ENCODE measurements at places on chromosomes 2 and 18. TPM values are rescaled to one million over a fixed set of nuclear protein-coding genes. Genes with fewer than 3 reads are reported as not detected.

DNA sequence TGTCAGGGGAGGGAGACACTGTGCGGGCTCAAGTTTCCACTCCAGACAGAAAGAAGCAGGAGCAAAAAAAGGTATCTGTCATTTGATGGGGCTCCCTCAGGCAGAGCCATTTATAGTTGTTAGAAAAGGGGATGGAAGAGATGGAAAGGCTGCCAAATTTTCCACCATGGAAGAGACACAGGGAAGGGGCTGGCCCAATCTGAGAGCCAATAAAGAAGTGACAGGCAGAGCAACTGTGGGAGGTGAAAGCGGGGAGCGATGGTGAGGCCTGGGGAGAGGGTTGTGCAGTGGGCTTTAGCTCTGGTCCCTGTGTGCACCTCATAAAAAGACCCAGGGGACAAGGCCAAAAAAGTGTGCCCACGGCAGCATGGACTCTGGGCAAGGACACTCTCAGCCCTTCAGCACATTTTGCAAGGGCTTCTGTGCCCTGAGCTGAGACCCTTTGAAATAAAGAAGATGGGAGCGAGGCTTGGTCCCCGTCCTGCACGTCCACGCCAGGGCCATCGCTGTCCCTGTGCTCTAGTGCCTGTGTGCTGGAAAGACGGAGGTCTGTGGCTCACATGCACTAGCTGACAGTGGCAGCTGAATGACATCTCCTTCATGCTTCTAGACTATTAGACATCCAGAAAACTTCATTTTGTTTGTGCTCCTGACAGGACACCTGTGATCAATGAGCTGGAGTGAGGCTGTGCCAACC lies 456.7 kb upstream of the HS6ST1 start:
- DNase-seq: no peak

DNA sequence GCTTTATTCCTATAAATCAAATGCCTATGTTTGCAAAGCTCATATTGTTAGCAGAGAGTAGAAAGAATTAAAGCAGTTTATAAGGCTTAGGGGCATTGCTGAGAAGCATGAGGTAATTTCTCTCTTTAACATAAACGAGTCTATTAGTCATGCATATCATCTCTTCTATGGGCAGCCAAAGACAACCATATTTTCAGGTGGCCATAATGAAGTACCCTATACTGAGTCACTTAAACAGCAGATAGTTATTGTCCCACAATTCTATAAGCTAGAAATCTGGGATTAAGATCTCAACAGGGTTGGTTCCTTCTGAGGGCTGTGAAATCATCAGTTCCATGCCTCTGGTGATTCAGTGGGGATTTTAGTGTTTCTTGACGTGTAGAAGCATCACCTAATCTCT lies 277.5 kb downstream of the NR4A2 start:
- no peak for DNase-seq

GRCh38 chr2:102473020-102473419 lies at the start of gene SLC9A4:
Gene SLC9A4, plus strand, starts transcription at chr2:102473226. Its CDS starts 534 bp downstream, at chr2:102473760.
- DNase-seq: no peak

DNA sequence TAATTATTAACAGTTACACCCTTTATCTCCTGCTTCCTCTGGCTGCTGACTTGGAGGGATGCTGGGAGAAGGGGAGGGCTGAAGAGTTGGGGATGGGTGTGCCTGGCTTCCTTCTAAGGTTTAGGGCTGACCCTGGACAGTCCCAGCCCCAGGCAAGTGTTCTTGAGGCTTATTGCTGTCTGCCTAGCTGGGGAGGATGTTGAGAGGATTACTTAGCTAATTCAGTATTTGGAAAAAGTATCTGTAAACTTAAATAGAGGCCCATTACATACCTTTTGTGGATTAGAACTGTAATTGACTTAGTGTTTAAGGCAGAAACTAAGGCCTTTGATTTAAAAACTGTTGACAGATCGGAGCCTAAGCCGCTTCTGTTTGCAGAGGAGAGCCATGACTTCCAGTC lies 67.6 kb downstream of the AGAP1 start:
- DNase-seq: no peak

GRCh38 chr2:127024769-127025358 lies 82.1 kb downstream of the BIN1 start:
- peak; percentile 76 for DNase-seq

DNA sequence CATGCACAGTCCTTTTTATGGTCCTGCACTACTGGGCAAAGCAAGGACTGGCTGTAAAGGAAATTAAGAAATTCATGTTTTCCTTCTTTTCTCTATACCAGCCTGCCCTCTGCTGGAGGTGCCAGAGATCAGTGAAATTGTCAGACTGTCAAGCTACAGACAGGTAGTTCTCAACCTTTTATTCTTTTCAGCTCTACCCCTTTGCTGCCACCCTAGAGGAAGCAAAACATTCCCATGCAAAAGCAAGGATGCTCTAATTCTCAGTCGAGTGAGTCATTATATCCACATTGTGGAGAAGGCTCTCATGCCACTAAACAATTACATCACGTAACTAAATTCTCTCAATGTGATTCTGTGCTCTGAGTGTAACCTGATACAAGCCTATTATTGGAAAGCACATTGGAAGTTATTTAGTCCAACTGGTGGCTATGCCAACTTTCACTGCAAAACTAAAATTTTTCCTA lies 25.0 kb upstream of the RAPGEF4 start:
- DNase-seq: no peak

- no peak for DNase-seq
Observed at GRCh38 chr2:64462940-64463700, 9.2 kb downstream of the LGALSL start.

DNA sequence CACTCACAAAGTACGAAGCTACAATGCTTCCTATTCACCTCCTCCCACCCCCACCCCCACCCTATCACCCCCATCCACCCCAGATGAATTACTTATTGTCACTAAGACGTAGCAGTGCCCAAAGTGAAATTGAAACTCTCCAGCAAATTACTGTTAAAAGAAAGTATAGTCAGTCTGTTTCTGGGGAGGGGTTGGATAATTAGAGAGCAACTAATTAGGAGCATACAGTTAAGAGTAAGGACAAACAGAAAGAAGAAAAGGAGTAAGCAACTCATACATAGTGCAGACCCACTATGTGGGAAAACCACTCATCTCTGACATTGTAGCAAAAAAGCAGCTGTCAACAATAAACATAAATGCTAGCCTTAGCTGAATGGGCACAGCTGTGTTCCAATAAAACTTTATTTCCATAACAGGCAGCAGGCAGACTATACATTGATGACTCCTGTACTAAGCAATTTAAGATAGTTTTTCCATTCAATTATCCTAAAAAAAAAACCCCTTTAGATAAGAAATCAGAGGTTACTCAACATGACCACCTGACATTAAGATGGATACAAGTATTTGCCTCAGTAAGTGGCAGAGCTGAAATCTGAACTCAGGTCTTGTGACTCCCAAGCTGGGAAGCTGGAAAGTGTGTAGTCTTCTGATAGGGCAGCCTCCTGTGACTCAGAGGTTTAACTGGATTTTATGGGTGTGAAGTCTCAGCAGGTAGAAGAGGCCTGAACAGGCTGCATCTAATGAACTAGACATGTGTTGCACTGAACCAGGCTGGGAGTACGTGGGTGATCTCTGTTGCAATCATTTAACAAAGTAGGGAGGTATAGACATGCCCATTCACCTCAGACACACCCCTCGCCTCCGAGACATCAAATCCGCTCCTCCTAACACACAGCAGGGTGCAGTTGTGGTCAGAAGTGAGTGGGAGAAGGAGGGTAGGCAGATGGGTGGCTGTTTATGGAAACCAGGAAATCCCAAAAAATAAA lies 171.8 kb upstream of the KLF7 start:
- DNase-seq: no peak

DNA sequence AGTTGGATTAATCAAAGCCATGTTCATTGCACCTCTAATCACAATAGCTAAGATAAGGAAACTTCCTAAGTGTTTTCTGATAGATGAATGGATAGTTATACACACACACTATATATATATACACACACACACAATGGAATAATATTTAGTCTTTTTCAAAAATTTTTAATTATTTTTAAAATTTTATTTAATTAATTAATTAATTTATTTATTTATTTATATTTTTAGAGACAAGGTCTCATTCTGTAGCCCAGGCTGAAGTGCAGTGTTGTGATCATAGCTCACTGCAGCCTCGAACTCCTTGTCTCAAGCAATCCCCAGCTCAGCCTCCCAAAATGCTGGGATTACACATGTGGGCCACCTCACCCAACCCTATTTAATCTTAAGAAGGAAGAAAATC lies 481.0 kb upstream of the TNP1 start:
- no peak for DNase-seq

- DNase-seq: no peak
Observed at GRCh38 chr2:134639265-134639664, 79.5 kb downstream of the TMEM163 start.

DNA sequence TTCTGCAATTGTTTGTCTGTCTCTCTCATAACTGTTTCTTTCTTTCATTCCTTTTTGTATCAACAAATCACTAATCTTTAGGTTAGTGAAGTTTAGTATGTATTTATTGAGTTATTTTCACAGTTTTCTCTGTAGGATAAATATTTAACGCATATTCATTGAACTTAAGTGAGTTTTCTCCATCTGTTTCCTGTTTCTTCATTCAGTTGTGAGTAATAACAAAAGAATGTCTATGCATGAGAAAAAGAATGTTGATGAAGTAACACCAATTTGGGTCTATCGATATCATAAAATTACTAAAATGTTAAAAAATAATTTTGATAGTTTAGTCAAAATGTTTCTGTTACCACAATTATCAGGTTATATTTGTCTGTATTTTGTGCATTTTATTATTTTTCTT lies 948.0 kb downstream of the DSC3 start:
- no peak for DNase-seq

- no peak for DNase-seq
Observed at GRCh38 chr2:141968433-141968832, 162.4 kb downstream of the LRP1B start.

GRCh38 chr2:159614534-159615366 lies 1.6 kb downstream of the BAZ2B start:
- DNase-seq: peak; percentile 89

GRCh38 chr18:40553029-40553428 lies 1402.0 kb upstream of the PIK3C3 start:
- DNase-seq: no peak

DNA sequence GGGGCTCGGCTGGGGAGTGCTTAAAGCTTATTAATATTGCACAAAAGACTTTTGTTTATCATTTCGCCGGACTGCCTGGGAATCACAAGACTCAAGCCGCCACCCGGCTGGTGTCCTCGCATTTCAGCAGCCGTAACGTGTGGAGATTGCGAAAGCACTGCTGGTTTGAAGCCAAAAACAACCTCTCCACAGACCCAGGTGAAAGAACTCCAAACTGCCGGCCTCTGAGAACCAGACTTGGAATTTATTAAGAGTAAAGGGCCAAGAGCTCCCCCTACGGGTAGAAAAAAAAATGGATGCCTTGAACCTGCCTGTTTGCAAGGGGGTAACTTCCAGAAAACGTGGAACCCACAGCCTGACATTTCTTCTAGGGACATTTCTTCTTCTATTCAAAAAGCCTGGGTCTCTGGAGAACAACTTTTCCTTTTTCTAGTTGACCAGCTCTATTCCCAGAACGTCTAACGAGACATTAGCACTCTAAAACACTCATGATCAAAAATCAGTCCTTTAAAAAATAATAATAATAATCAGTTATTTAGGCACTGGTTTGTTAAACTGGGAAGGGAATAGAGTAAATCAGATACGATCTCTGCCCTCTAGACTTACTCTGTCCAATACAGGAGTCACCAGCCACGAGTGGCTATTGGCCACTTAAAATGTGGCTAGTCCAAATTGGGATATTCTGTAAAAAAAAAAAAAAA lies 216.3 kb downstream of the C1D start:
- DNase-seq: peak; percentile 82

DNA sequence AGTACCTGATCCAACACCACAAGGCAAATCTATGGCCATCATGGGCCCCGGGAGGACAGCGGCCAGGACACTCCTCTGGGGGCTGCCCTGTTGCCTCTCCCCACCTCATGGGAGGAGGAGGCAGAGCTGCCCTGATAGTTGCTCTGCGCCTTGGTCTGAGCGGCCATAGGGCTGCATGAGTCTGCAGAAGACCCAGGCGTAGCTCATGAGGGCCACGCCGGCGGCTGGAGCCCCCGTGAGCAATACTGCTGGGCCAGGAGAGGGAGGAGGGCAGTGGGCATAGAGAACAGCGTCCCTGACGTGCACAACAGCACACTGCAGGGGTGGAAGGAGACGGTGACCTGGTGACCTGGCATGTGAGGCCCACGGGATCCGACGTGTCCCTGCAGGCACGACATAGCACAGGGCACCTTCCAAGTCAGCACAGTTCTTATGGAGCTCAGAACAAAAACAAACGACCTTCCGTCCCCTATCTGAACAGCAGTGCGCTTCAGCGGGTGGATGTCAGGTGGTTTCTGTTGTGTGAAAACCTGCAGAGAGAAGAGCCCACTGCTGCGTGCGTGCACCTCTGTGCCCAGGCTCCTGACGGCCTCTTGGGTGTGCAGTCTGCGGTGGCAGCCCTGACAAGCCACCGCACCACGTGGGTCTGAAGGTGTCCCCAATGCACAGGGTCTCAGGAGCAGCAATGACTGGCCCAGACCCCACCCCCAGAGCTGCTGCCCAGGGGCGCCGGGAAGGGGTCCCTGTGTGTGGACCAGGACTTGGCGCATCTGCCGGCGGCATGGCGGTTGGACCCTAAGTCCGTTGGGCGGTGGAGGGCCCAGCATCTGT lies 13.0 kb downstream of the STK25 start:
- no peak for DNase-seq

DNA sequence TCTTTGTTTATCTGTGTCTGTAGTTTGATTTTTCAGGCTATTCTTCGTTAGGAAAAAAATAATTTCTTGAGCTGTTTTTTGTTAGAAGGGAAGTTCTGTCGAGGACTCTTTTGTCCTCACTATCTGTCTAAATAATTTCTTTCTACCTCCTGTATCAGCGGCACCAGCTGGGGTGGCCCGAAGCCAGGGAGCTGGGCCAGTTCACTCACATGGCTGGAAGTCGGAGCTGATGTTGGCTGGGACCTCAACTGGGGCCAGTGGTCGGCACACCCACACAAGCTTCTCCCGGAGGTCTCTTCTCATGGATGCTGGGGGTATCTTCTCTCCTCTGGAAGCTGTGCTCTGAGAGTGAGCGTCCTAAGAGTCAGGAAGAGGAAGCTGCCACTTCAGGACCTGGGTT lies 8.0 kb upstream of the PDIA6 start:
- no peak for DNase-seq

The CHST9 gene
- 4.2 TPM for total RNA-seq

The MERTK gene
- 42.8 TPM for total RNA-seq

The KRTCAP3 gene
- total RNA-seq: 45.6 TPM

The NCKAP5 gene
- 9.3 TPM for total RNA-seq

The SULT1C3 gene
- total RNA-seq: not detected

The CXCR2 gene
- 22.0 TPM for total RNA-seq

The BBS5 gene
- total RNA-seq: 6.2 TPM

The UGT1A4 gene
- not detected for total RNA-seq

The MMADHC gene
- total RNA-seq: 80.1 TPM

The RGPD4 gene
- total RNA-seq: not detected

The RND3 gene
- total RNA-seq: 28.3 TPM
